ENCODE measurements at places on chromosomes 1 and 21.

- DNase-seq = no peak
These were observed 96.7 kb upstream of the CXADR start for GRCh38 chr21:17416139-17416538.

DNA sequence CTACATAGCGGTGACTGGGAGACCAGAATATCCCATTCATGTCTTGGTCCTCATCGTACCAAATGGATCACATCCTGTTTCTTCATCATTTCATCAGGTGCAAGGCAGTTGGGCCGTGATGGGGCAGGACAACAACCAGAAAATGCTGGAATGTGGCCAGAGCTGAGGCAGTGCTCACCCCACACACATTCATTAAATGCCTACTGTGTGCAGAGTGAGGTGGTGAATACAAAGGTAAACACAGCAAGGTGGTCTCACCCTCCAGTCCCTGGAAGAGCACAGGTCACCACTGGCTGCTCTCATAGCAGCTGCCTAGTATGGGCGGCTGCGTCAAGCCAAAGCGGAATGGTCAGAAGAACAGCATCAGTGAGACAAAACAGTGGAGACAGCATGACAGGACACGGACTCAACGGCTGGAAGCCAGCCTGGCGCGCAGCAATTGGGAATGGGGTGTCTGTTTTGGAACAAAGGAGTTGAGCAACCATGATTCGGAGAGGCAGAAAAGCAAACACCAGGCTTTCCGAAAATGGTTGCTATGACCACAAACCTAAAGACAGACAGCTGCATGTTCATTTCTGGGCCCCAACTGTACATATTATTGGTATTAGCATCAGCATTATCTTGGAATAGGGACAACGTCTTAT, 5.6 kb upstream of the ADAMTSL4 start:
- no peak for DNase-seq

- no peak for DNase-seq
These were observed 14.6 kb upstream of the COL16A1 start for GRCh38 chr1:31718327-31718897.

DNA sequence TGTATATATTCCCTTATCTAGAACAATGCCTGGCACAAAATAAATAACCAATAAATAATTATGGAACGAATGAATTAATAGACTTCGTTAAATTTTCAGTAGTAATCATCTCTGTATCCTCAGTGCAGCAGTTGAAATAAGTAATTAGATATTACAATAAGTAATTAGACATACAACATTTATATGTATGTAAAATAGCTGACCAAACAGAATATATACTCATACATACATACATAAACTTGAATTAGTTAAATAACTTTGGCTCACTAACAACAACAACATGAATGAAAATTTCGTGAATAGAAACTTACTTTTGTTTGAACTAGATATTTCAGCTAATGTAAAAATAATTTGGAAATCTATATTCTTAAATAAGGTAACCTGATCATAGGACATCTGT, 14.6 kb upstream of the PTBP2 start:
- no peak for DNase-seq

- DNase-seq = no peak
These were observed 33.1 kb upstream of the LBR start for GRCh38 chr1:225460737-225461532.

DNA sequence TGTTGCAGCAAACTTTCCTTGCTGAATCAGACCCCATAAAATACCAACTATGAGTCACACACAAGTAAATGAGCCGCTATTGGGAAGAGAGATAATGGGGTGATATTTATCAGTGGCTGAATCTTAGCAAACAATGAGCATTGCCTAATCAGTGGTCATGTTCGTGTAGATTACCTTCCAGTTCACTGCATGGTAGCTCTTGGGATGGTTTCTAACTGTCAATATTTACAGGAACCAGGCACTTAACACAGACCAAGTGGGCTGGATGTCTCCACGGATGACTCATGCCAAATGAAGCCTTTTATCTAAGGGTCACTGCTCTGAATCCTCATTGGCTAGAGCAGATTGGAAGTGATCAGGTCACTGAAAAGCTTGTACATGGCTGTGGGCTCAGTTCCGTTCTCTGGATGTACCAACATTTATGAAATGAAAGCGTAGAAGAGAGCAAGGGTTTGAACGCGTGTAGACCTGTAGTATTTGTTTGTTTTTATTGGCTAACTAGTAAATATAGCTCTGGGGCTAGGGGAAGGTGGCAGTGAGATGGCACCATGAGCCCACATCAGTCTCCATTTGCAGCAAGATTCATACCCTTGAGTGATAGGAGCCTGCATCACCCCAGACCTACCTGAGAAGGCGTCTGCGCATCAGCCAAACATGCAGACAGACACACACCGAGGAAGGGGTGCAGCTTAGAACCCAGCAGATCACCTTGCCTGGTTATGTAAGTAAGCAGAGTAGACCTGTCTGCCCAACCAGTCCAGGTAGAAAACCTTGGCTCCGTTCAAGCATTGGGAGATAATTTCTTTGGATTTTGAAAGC, 153.3 kb downstream of the TOMM20 start:
- DNase-seq = no peak

GRCh38 chr21:29870814-29871213, 69.0 kb downstream of the GRIK1 start:
- no peak for DNase-seq

- no peak for DNase-seq
These were observed 1.9 kb downstream of the CLDN19 start for GRCh38 chr1:42737986-42738677.

DNA sequence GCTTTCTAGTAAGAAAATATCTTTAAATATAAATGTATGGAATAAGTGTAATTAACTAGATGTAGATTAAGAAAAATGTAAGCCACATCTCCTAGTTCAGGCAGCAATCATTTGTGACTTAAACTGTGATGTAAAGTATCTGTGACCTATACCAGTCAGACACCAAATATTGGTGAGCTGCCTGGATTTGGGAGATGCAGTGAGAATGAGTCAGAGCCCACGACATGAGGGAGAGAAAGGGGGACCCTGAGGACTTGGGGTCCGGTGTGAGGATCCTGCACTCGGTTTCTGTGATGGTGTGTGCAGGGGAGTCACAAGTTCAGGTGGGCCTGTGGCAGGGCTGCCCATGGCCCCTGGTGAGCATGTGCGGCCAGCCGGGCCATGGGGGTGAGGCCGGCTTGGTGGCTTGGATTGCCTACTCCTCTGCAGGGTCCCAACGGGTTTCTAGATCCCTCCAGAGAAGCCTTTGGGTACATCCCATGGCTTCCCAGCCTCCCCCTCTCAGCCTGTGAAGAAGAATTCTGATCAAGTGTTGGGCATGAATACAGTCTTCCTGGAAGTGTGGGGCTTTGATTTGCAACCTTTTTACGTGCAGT, 19.0 kb upstream of the ABCG1 start:
- DNase-seq = no peak

DNA sequence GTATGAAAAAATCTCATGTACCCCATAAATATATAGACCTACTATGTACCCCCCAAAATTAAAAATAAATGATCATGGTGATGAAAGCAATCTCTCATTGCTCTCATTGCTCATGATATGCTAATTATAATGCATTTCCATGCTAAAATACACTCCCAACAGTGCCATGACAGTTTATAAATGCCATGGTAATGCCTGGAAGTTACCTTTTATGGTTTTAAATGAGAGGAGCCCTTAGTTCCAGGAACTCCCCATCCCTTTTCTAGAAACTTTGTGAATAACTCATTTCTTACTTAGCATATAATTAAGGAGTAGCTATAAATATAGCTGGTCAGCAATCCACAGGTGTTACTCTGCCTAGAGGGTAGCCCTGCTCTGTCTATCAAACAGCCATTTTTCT, 166.1 kb upstream of the RGS18 start:
- DNase-seq = no peak

- no peak for DNase-seq
These were observed 175.3 kb downstream of the APP start for GRCh38 chr21:25995278-25995677.

DNA sequence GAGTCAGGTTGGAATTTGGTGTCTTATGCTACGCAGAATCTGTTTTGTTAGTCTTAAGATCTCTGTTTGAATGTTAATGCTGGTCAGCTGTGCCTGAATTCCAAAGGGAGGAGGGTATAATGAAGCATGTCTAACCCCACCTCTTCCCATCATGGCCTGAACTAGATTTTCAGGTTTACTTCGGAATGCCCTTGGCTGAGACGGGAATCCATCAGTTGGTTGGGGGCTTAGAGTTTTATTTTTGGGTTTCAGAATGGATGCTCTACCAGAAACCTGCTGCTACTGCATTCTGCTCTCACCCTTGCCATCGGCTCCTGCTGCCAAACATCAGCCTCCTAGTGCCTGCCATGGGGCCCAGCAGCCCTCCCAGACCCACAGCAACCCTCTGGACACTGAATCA, 24.1 kb upstream of the ETV3 start:
- no peak for DNase-seq

DNA sequence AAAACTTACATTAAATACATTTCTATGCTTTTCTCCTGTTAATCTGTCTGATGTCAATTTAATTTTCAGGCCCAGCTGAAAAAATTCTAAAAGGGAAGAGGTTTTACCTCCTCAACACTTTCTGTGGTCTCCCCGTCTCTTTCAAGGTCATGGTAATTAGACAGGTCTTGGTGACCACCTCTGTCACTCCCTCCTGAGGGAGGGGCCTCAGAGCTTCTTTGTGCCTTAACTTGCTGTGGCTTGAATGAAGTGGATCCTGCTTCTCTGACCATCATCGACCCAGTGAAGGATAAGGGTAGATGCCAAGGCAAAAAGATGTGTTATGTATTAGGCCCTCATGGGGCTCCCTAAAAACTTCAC, 40.8 kb upstream of the OSBPL9 start:
- no peak for DNase-seq

GRCh38 chr1:40435876-40436275, 14.4 kb upstream of the ZFP69B start:
- no peak for DNase-seq

- no peak for DNase-seq
These were observed 9.9 kb upstream of the HAO2 start for GRCh38 chr1:119358636-119359035.

DNA sequence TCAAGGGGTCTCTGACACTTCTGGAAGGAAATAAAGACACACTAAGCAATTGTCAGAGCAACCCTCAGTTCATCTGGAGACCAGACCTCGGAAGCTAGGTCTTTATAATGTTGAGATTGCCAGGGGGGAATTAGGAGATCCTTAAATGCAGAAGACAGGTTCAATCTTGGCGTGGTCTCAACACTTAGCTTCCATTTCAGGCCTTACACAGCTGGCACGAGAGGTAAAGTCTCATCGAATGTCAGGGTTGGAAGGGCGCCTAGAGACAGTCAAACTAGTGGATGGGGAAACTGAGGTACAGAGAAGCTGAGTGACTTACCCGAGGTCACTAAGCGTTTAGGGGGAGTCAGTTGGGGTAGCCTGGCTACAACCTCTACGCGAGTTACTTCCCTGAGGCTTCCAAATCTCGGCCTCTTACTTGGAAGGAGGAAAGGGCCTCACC, 562 bp upstream of the EPB41 start:
- no peak for DNase-seq

DNA sequence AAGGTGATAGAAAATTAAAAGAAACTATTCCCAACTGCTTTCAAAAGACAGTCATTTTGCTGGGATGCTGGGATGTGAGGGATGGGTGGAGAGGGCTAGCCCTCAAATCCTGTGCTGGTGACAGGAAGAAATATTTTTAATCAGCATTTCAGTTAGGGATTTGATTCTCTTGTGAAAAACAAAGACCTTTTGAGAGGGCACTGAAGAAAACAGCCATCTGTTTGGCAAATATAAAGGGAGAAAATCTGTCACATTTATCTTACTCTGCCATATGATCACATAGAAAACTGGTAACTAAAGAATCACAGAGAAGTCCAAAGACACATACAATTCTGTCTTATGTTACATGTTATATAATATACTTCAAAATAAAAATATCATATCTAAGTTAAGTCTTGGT, 12.3 kb downstream of the STXBP3 start:
- no peak for DNase-seq

GRCh38 chr1:20290624-20291597, at the start of gene VWA5B1:
Gene VWA5B1 (plus strand): TSS chr1:20290875. CDS start chr1:20310602, 19,727 bp downstream.
- no peak for DNase-seq

DNA sequence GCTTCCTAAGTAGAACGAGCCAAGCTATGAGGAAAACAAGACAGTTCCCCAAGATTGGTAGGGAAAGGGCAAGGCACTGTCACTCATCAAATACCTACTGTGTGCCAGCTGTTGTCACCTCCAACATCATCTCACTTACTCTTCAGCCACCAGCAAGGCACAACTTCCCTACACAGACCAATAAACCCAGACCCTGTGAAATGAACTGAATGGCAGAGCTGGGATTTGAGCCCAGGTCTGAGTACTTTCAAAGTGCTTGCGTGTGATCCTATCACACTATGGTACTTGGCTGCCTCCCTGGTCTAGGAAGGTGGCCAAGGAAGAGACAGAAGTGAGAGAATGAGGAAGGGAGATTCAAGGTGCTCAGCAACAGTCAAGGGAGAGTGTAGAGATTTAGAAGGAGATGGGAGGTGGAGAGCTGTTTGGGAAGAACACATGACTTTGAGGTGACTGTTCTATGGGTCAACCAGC, 16.7 kb upstream of the TRIM63 start:
- DNase-seq = no peak

GRCh38 chr1:59128239-59128736, 168.6 kb upstream of the FGGY start:
- DNase-seq = no peak

DNA sequence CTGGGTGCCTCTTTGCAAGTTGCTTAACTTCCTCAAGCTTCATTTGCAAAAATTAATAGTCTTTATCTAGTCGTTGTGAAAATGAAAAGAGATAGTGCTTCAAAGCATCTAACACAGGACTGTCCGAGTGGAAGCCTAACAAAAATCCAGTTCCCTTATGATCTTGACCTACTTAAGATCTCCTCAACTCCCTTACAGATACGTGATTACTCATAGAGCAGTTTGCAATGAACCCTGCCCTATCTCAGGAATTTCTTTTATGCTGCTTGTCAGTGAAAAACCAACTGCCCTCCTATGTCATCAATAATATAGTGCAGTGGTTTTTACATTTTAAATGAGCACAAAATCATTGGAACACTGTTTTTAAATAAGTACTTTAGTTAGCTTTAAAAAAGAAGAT, 314.3 kb downstream of the BACH1 start:
- no peak for DNase-seq

DNA sequence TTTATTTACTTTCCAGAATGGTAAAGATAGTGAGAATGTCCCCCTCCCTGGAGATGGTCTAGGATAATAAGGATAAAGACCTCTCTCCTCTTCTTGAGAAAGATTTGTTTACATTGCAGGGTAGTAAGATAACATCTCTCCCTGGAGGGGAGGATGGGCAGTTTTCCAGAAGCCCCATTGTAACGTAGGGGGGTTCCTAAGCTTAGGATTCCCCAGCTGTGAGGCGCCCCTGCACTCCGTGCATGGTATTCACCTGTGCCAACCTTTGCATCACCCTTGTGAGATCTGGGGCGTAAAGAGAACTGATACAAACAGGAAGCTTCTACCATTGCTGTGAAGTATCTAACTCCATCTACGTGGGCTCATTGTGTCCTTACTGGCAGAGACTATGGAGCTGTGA, 148.7 kb upstream of the DNAH14 start:
- no peak for DNase-seq
